ENCODE measurements at places on chromosomes 3 and 15. TPM values are rescaled to one million over a fixed set of nuclear protein-coding genes. Genes with fewer than 3 reads are reported as not detected.

GRCh38 chr3:104933972-104934371 is 432.7 kb upstream of the ALCAM start:
- DNase-seq = peak; percentile 28

- peak; percentile 78 for DNase-seq
Measured at GRCh38 chr15:37921527-37922385, 12.7 kb upstream of the TMCO5A start.

DNA sequence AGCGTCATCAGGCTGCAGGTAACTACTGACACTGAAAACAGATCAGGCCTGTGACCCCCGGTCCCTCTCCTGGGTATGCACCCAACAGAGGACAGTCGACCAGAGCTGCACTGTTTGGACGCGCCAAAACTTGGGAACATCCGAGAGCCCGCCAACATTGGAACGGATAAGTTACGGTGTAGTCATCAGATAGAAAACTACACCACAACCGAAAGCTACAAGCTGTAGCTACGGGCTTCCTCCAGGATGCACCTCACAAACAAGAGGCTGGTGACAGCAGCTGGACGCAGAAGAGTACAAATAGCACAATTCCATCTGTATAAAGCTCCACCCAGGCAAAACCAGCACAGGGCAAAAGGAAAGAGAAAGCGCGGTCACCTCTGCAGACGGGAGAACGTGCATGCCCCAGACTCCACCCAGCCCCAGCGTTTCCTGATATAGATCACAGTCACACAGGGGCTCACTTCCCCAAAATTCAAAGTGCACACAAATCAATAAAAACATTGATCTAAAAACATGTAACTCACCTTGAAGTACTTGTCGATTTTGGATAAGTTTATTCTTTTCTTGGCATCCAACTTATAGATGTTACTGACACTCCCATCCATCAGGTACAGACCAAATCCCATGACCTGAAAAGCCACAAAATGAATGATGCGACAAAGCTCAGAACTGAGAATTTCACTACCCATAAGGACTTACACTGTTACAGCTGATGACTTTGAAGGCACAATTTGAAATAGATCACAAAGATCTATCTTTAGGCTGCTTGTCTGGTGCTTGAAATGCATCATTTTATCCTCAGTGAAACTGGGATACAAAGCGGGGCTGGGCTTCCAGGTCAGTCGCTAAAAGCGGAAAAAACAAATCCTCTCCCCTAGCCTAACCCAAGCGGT is 43.3 kb downstream of the CYFIP1 start:
- no peak for DNase-seq

Gene XCR1
- not detected for total RNA-seq

Gene HRG
- total RNA-seq = not detected

Gene LRRC3B
- 0.29 TPM for total RNA-seq

DNA sequence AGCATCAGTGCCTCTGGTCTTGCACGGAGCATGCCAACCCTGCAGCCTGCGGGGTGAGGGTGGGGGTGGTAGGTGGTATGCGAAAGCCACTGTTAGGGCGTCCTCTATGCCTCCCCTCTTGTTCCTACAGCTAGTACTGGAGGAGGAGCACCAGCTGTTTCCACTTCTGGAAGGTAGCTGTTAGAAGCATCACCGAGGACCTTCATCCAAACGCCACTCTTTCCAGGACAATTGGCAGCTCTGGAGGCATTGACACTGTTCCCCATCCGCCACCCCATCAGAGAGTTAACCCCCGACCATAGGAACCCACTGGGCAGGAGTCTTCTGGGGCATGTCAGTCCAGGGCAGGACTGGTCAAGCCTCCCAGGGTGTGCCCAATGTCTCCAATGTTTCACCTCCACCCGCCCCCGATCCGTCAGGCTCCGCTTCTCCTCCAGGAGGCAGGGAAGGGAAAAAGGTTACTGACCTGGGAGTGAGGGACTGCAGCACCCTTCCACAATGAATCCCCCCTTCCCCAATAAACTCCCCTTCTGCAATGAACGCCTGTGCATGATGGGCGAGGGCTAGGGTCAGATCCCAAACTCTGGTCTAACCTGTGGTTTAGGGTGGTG is 487 bp downstream of the DUOX2 start:
- DNase-seq = no peak

GRCh38 chr15:80614711-80615360 is 80.3 kb upstream of the ABHD17C start:
- no peak for DNase-seq

DNA sequence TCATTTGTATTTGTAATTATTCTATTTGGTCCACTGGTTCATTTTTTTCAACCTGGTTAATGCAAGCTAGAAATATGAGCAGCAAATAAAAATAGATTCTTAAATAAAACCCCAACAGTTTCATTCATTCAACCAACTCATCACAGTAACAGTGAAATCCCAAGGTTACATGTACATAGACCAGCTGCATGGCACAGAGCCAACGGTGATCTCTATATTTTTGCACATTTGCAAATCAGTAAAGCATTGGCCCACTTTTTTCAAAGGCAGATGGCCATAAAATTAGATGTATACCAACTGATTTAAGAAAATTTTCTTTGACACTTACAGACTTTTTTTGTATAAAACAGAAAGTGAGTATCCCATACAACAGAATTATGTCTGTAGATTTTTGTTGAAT is 49.3 kb downstream of the STRIT1 start:
- no peak for DNase-seq

- DNase-seq = no peak
Measured at GRCh38 chr3:97967966-97968365, 4.3 kb downstream of the RIOX2 start.

Gene IQGAP1
- 148 TPM for total RNA-seq

DNA sequence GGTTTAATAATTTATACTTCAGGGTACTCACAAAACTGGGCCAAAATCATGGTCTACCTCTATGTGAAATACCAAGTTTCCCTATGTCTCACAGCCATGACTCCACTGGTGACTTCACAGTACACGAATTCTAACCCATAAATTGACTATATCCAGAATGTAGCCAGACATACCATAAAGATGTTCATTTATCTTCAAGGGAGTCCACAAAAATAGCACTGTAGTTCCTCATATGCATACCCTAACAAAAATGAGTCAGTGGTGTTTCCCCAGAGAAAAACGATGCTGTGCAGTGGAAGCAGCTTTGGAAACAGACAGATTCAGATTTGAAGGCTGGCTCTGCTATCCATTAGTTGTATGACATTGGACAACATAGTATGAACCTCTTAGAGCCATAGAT is 438.8 kb downstream of the FHIT start:
- DNase-seq = no peak

Gene GOLGA8B
- total RNA-seq = 8.5 TPM

DNA sequence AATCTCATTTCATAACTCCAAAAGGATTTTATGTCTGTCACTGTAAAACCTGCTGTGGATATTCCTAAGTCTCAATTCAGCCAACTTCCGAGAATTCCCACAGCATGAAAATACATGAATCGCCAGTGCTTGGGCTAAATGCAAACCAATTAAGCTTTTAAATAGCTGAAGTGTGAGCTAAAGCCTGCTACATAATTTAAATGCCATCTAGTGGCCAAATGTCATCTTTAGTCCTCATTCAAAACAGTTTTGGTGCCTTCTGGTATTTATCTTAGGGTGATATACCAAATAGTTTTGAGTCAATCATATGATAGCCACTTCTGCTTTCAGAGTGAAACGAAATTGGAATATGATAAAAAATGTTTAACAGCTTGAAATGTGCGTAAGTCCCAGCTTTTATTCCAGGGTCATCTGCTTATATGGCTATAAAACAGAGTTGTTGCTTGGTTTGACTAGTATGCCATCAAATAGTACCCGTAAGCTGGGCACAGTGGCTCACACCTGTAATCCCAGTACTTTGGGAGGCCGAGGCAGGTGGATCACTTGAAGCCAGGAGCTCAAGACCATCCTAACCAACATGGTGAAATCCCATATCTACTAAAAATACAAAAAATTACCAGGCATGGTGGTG is 41.8 kb upstream of the CCNL1 start:
- peak; percentile 53 for DNase-seq

Gene PPIB
- 499 TPM for total RNA-seq

GRCh38 chr3:173750095-173750494 is 352.6 kb downstream of the NLGN1 start:
- DNase-seq = no peak

DNA sequence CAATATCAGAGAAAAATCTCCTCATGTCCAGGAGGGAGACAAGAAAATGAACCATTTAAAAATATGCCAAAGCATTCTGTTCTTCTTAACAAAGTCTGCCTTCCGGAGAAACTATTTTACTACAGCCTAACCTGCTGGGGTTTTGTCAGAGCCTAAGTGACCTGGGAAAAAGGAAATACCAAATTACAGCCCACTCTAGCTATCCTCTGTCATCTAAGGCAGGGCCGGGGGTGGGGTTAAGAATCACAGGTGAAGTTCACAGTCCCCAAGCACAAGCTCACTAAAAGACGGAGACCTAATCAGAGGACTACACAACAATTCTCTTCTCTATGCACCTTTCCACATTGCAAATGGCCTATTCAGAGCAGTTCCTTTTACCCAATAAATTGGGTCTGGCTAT is 116.6 kb downstream of the TRIM42 start:
- no peak for DNase-seq
